ENCODE measurements at places on chromosomes 1 and 21.

GRCh38 chr1:78411707-78412106 is 79.1 kb upstream of the PTGFR start:
- DNase-seq = no peak

GRCh38 chr1:241406421-241406820 is 49.4 kb upstream of the RGS7 start:
- DNase-seq = no peak

DNA sequence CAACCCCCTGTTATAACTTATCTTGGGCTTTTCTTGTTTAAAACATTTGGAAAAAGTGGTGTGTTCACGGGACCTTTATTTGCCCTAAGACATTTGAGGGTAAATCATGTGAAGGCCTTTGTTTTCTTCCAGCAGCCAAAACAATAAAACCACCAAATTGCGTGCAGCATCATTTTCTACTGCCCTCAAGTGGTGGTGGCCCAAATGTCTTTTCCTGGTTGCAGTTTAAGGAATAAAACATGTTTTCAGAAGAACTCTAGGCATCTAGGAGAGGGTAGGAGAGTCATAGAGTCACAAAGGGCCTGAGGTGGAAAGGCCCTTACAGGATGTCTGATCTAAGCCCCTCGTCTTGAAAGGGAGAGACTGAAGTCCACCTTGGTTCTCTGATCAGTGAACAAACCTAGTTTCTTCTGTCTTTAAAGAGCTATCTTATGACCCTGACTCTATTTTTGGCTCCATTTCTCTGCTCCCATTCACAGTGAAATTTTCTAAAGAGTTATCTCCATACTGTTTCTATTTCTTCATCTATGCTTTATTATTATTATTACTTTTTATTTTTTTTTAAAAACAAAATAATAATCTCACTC is 16.0 kb upstream of the EPS15 start:
- DNase-seq = peak; percentile 20

- DNase-seq = no peak
Measured at GRCh38 chr1:84834419-84835064, 58.5 kb downstream of the LPAR3 start.

- DNase-seq = no peak
Measured at GRCh38 chr1:71572038-71572437, 491.2 kb upstream of the ZRANB2 start.

DNA sequence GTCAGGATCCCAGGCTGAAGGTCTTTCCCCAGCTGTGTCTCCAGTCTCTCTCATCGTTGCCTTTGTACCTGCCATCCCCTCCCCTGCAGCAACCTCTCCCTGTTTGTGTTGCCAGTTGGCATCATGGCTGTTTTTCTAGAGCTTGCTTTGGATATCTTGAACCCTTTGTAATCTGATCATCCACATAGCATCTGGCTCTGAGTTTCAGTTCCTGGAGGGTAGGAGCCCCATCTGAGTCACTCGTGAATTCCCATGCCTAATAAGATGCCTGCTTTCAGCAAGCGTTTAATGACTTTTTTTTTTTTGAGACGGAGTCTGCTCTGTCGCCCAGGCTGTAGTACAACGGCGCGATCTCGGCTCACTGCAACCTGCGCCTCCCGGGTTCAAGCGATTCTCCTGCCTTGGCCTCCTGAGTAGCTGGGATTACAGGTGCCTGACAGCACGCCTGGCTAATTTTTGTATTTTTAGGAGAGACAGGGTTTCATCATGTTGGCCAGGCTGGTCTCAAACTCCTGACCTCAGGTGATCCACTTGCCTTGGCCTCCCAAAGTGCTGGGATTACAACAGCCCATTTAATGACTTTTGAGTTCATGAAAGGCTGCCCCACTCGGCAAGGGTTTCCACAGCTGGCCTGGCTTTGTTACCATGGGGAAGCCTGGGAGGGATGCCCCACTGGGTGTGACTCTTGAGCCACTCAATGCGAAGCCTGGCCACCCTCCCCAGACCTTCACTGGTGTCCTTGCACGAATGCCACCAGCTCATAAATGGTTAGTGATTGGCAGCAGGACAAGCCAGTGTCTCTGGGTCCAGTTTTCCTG is 11.9 kb downstream of the ALPL start:
- no peak for DNase-seq

GRCh38 chr1:95018602-95019369 is 54.0 kb downstream of the ALG14 start:
- DNase-seq = no peak

GRCh38 chr1:229579059-229579673 is 20.7 kb upstream of the ABCB10 start:
- DNase-seq = no peak

DNA sequence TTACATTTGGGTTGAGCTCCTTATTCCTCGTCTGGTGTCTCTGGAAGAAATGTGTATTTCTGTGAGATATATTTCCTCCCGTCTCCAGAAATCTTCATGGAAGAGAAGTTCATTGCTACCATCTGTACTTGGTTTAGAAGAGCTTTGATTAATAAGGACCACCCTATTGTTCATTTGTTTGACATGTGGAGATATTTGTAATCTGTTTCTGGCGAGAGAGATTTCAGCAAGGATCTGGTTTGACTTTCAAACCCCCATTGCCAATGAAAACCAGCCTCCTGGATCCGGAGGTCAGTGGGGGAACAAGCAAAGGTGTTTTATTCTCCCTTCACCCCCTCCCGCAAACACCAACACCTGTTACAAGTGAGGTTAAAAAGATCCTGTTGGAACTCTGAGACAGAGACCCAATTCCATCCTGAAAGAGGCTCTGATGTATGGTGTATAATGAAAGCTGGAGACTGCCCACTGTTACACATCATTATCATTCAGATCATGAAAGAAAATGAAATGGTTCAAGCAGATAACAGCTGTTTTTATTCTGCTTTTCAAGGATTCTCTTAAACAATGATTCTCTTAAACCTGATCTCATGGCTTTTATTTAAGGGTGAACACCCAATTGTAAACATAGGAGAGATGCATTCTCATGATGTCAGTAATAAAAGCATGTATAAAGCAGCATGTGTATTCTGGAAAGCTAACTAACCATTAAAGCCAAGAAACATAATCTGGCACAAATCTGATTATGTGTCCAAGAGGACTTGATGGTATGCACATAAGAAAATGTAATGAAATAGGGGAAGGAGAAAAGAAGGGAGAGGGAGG is 393.5 kb upstream of the ADGRL2 start:
- no peak for DNase-seq

DNA sequence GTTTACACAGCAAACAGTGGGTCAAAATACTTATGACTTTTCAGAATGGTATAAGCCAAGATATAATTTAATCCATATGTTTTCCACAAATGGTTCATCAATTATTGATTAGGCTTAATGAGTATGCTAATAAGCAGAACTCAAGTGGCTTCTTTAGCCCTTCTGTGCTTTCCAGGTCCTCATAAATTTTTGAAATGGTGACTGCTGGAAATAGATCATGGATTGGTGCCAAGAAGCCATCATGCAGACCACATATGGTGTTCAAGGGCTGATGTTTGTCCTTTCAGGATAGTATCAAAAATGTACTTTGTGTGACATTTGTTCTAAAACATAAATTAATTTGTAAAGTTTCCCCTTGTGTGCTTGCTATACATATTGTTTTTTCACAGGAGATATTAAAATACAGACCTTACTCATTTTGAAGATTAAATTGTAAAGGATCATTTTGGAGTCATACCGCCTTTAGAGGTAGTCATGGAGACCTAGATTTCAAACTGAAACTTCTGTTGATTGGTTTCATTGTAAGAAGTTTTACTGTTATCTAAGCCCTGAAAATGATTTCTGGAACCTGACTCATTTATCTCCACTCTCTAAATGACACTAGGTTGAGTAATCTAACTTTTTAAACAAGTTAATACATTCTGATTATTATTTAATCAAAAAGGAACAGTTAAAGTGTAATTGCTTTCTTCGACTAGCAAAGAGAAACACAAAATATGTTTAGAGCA is 507.9 kb downstream of the PLA2G4A start:
- DNase-seq = no peak

DNA sequence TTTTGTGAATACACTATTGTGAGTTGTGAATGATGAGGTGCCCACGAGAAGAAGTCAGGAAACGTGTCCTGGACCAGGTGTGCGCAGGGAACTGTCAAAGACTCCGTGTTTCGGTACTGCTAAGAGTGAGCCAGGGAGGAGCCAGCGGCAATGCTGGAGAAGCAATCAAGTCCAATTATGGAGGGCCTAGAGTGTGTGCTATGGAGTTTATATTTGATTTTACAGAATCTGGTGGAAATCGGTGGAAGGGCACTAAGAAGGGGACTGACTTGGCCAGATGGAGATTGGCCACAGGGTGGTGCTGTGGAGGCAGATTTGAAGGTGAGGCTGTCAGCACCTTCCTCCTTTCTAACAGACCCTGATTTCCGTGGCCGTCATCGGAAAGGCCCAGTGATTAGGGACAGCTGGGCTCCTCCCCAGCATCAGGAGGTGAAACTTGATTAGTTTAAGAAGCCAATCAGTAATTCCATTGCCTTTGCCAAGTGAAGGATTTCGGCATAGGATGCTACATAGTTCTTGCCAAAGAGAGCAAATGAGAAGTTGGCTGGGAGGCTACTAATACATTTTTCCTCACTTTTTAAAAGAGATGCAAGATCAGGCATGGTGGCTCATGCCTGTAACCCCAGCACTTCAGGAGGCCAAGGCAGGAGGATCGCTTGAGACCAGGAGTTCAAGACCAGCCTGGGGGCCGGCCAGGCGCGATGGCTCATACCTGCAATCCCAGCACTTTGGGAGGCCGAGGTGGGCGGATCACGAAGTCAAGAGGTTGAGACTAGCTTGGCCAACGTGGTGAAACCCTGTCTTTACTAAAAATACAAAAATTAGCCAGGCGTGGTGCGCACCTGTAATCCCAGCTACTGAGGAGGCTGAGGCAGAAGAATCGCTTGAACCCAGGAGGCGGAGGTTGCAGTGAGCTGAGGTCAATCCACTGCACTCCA is 7.0 kb downstream of the PTCH2 start:
- peak; percentile 94 for DNase-seq
